Stimulated activated CD8-positive, alpha-beta memory T cell treated with anti-CD3 and anti-CD28 coated beads, Interleukin-4, amount 100 ng/mL, for 4 hours (primary cell): ENCODE measurements at places on chromosomes 5 and 9.

DNA sequence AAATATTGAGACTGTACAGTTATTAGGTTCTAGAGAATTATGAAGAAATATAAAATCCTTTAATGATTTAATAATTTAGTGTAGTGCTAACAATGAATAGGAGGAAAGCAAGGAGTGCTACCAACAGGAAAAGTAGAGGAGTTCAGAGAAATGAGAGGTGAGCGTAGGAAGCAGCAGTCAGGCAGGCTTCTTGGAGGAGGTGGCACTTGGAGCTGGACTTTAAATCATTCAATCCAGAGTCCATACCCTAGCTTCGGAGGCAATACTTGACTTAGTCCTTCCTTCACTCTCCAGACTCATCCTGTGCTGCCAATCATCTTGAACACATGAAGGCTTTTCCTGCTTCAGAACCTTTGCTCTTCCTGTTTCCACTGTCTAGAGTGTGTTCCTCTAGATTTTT, 254.3 kb downstream of the GRIA1 start:
- no peak for DNase-seq

GRCh38 chr5:58477760-58478376, 13.4 kb upstream of the GAPT start:
- no peak for DNase-seq

DNA sequence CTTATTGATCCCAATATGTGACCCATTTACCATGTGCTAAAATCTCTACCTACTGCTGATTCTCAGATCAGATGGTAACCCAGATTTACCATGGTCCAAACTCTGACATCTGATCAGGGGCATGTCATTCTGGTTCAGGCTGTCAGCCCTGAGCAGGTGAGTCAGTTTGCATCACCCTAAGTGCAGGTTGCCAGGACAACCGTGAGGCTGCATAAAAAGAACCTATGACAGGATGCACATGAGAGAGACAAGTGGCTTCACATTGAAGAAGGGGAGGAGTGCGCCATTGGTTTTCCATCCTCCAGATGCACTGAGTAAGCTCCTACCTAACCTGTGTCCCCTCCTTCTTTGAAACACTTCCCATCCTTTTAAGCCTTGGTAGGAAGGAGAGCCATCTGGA, 801 bp upstream of the PRSS3 start:
- no peak for DNase-seq

DNA sequence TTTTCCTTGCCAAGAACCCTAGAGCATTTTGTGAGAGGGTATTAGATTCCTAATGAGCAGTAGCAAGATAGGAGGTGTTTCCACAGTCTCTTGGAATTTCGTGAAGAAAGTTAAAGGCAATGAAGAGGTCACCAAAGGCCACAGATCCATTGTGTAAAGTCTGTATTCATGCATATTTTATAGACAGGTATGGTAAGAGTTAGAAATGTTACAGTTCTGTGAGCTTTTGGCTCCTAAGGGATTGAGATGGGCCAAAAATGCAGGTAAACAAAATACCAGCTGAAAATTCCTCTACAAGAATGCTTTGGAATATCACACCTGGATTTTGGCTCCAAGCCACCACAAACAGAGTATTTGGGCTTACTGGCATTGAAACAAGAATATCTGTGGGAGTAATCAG, 47.4 kb upstream of the FST start:
- no peak for DNase-seq

GRCh38 chr5:94776167-94776566, 157.7 kb downstream of the SLF1 start:
- no peak for DNase-seq

GRCh38 chr9:120524038-120524437, 55.9 kb downstream of the CDK5RAP2 start:
- no peak for DNase-seq

GRCh38 chr5:138770977-138771376, 17.8 kb downstream of the CTNNA1 start:
- no peak for DNase-seq

GRCh38 chr9:127780126-127780885, 1.8 kb upstream of the SH2D3C start:
- no peak for DNase-seq

GRCh38 chr5:133957080-133957479, 11.3 kb downstream of the C5orf15 start:
- DNase-seq = no peak

DNA sequence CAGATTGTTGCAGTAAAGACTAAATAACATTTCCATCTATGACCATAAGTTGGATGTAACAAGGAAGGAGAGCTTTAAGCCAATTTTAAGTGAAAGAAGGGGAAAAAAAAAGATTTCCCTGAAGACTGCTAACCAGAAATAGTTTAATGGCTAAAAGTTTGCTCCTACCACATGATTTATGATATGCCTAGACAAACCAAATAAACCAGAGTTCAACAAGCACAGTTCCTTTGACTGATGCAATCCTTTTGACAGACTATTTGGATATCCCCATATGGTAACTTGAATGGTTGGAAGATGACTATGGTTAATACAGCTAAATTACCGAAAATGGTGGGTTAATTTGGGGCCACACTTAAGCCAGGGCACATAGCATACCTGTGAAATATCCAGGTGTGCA, 338.5 kb downstream of the CETN3 start:
- DNase-seq = no peak

- DNase-seq = no peak
These were observed 49.0 kb upstream of the FOXE1 start for GRCh38 chr9:97804059-97804365.

GRCh38 chr5:144093868-144094267, 76.6 kb downstream of the YIPF5 start:
- no peak for DNase-seq

GRCh38 chr5:154780128-154780527, 25.0 kb downstream of the LARP1 start:
- no peak for DNase-seq

DNA sequence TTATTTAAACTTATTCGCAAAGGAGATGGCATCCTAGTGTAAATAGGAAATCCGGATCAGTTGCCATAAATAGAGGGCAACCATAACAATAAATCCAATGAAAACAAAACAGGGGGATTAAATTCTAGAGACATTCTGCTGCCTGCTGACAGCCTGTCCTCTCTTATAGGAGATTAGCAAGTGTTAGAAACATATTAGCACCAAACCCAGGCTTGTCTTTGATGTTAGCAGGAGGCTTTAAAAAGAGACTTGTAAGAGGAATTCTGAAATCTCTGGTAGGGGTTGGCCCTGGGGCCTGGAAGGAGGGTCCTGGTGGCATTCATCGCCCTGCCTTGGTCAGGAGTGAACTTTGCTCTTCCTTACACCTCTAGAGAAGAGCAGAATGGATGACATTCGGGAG, 21.6 kb downstream of the NDST1 start:
- DNase-seq = no peak

- no peak for DNase-seq
These were observed 242.3 kb upstream of the BRINP1 start for GRCh38 chr9:119611565-119611964.

- no peak for DNase-seq
These were observed 5.1 kb downstream of the PNPLA7 start for GRCh38 chr9:137545123-137545522.

DNA sequence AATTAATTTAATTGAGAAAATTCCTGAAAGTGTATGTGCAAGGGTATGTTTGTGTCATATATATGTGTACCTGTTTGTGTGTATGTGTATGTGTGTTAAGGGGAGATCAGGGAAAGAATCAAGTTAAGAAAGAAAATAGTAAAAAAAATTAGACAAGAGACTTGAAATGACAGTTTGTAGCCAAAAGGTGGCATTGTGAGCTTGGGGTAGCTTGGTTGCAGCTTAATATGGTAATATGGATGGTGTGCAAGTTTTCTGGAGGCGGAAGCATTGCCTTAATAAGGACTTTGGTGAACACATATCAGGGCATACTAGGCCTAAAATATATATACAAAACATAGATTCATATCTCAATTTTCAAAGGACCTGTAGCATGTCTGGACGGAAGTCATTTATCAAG, 129.9 kb downstream of the INSYN2B start:
- DNase-seq = no peak

DNA sequence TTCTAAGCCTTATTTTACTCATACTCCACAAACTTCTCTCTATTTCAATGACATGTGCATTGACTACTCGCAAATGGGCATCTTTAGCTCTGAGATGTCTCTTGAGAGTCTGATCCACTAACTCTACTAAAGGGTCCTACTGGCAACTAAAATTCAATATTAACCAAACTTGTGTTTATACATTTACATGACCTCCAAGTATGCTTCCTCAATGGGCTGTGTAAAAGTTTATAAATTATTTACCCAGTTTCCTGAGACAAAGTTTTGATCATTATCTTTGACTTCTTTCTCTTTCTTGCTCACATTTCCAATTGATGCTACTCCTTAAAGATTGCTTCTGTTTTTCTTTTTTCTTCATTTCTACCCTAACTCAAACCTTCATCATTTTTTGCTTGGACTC, 510.1 kb upstream of the DAB2 start:
- no peak for DNase-seq

DNA sequence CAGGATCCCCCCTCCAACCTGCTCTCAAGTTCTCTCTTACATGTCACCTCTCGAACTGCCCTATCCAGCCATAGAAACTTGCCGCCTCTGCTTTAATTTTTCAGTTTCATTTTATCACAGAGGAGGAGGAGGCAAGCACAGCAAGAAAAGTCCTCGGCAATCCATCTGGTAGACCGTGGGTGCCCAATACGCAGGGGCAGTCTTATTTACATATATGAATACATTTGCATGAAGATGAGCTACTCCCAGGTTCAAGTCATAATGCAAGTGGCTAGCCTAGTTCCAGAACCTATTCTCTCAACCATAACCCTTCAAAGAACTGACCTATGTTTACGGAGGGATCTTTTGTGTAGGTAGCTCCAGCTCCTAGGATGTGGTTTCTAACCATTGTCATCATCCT, 223.2 kb upstream of the PANK3 start:
- no peak for DNase-seq

DNA sequence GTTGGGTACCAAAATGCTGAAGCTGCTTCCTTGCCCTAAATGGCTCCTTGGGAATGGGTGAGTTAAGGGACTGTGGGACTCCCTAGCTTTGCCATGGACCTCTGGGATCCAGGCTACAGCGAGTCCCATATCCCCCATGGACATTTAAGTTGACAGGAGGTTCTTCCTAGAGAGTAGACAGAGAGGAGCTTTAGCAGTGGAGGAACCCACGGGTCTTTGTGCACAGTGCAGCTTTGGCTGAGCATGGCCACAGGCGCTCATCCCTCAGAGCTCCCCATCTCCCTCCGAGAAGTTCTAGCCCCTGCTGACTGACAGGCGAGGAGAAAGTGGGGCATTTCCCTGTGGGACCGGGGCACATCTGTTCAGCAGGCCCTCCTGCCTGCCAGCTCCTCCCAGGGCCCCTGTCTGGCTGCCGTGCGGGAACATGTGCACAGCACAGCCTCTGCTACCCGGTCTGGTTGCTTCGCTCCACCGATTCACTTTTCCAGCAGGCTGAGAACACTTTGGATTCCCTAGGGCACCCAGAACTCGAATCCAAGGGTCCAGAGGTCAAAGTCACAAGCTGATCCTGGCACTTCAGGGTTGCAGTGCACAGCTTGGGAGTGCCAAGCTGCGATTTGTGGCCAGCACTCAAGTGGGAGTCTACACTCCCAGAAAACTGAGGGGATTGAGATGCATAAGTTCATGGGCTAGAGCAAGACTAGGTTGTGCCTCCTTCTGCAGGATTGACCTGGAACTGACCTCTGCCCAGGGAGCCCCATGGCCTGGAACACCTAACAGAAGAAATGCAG, 40.6 kb upstream of the DMRTA1 start:
- DNase-seq = no peak

- no peak for DNase-seq
These were observed 359.5 kb downstream of the ADGRV1 start for GRCh38 chr5:90917928-90918668.

- DNase-seq = no peak
These were observed 19.1 kb downstream of the GLRA1 start for GRCh38 chr5:151905557-151905961.

- DNase-seq = no peak
These were observed 75.7 kb upstream of the FBXW11 start for GRCh38 chr5:172082180-172082579.

- DNase-seq = no peak
These were observed 10.9 kb upstream of the ZNF366 start for GRCh38 chr5:72518001-72518683.

DNA sequence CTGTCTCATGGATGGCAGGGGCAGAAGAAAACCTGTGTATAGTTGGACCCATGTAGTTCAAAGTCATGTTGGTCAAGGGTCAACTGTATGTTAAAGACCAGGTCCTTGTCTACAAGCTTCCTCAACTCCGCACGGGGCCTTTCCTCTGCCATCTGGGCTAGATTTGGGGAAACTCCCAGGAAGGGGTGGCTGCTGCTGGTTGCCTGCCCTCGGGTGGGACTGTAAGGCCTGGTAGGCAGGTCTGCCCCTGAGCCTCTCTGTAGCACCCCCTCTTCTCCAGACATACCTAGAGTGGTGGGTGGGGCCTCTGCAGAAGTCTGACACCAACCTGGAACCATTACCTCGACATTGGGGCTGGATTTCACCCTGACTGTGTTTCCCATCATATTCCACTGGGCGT, 15.2 kb downstream of the ENHO start:
- DNase-seq = no peak

DNA sequence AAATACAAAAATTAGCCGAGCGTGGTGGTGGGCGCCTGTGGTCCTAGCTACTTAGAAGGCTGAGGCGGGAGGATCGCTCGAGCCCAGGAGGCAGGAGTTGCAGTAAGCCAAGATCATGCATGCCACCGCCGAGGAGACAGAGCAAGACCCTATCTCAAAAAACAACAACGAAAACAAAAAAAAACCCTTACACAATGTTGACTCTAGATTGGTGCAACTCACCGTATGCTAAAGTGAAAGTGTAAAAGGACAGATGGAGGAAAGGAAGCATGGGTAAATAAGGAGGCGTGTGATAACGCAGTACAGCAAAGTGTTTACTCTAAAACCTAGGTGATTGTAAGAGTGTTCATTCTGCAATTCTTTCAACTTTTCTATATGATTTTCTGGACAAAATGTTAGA, 15.9 kb upstream of the RUFY1 start:
- no peak for DNase-seq

DNA sequence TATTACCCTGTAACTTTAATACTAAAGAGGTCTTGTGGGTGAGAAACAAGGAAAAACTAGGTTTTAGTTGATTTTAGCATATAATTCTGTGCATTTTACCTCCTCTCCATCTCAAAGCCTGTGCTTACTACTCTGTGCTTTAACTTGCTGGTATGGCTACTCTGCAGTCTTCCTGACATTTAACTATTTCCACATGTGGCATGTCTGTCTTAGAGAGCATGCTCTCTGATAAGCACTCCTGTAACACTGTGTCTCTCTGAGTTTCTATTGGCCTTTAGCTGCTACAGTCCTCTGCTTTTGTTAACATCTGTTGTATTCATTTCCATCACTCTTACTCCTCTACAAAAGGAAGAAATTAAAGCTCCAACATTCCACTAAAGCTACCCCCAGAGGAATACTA, 418.3 kb downstream of the RAB3C start:
- no peak for DNase-seq

- DNase-seq = no peak
These were observed 41.1 kb downstream of the LAMC3 start for GRCh38 chr9:131049829-131050715.
